Spleen (tissue), 13 donors: ENCODE measurements at places on chromosomes 6 and 20.

GRCh38 chr6:11054722-11055121 is 10.6 kb upstream of the ELOVL2 start:
- no peak for DNase-seq

DNA sequence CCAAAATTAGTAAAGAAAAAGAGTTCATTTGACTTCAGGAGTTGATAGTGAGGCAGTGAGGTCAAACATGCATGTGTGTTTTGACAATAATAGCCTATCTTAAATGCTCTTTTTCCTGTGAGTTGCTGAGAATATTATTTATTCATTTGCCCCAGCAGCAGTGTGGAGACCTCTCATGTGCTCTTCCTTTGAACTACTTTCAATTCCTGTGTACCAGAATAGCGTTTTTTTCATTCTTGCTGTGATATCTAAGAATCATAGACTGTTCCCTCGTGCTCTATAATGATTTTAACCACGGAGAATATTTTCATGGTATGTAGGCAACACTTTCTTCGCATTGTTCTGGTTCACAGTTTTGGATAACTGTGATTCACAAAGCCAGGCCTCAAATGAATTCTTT is 5.2 kb downstream of the CDYL start:
- DNase-seq = no peak

DNA sequence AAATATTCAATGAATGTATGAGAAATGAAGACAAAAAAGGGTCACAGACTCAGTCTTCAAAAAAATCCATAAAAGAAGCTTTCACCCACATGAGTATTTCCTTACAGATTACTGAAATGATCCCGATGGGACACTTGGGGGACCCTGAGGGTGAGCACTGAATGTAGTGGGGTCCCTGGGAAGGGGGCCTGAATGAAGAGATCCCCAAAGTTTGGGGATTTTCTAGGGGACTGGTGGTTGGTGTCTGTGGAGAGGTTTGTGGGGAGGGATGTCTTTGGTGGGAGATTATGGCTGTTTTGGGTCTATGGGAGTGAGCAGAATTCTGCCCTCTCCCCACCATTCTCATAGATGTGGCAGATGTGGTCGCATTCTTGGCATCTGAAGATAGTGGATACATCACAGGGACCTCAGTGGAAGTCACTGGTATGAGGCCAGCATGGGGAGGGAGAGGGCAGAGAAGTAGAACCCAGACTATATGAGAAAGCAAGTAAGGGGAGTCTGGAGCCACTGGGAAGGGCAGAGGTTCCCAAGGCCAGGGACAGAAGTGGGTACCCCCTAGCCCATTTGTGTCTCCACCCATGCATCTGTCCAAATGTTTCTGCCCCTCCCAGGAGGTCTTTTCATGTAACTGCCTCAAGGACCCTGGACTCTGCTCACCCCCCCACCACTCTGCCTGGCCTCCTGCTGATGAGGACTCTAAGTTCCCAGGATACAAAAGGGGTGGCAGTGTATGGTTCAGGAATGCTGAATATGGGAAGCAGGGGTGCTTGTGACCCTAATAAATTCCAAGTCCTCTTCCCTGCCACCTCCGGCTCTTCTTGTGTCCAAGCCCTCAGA is 1.8 kb downstream of the HSD17B8 start:
- DNase-seq = no peak

DNA sequence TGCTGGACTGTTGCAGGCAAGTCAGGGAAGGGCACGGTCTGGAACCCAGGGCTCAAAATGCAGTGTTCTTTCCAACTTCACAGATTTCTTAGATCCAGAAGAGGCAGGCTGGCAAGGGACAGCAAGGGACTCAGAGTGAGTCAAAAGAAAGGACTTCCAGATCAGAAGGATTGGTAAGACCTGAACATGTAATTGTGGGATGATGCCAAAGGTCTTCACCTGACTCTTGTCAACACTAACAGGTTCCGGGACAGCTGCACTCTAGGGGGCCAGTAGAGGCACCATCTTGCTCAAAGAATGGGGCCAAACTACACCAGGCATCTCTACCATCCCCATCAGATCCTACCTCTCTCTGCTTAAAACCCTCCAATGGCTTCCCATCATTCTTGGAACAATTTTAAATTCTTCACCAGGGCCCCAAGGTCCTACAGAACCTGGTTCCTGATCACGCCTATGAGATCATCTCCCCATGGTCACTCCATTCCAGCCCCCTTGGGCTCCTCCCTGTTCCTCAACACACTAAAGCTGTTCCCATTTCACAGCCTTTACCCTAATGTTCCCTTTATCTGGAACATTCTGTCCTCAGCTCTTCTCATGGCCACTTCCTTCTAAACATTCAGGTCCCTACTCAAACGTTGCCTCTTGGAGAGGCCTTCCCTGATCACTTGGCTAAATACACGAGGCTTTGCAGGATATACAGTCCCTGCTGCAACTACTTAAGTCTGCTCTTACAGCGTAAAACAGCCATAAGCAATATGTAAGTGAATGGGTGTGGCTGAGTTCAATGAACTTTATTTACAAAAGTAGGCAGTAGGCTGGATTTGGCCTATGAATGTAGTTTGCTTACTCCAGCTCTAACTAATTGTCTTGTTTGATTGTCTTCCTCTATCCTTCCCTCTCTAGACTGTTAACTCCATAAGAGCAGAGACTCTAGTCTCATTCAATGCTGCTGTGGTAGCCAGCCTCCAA is 29.6 kb upstream of the TTPAL start:
- no peak for DNase-seq

GRCh38 chr6:14860774-14861173 is 385.1 kb upstream of the JARID2 start:
- no peak for DNase-seq

- no peak for DNase-seq
These were observed 294.7 kb downstream of the FRK start for GRCh38 chr6:115765966-115766365.

GRCh38 chr6:731924-732323 is 39.0 kb upstream of the EXOC2 start:
- no peak for DNase-seq

DNA sequence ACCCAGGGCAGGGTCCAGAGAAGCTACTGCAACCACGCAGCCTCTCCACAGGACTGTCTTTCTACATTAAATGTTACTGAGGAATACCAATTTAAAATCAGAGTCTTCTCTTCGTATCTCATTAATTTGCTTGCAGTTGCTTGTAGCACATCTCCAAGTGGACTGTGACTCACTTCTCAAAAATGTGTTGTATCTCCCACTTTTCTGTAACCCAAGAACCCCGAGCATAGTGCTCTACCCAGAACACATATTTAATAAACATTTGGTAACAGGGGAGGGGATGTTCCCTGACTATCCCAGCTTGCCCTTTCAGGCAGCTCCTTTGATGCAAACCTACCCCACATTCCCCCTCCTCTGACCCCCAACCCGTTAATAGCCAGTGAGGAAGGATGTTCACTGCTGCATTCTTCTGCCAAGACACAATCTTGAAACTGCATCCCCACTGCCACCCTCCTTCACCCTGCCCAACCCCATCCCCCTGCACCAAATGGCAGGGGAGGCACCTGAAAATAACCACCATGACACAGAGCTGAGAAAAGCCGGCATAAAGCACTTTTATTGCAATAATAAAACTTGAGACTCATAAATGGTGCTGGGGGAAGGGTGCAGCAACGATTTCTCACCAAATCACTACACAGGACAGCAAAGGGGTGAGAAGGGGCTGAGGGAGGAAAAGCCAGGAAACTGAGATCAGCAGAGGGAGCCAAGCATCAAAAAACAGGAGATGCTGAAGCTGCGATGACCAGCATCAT is 24.2 kb downstream of the FKBP1A start:
- no peak for DNase-seq

DNA sequence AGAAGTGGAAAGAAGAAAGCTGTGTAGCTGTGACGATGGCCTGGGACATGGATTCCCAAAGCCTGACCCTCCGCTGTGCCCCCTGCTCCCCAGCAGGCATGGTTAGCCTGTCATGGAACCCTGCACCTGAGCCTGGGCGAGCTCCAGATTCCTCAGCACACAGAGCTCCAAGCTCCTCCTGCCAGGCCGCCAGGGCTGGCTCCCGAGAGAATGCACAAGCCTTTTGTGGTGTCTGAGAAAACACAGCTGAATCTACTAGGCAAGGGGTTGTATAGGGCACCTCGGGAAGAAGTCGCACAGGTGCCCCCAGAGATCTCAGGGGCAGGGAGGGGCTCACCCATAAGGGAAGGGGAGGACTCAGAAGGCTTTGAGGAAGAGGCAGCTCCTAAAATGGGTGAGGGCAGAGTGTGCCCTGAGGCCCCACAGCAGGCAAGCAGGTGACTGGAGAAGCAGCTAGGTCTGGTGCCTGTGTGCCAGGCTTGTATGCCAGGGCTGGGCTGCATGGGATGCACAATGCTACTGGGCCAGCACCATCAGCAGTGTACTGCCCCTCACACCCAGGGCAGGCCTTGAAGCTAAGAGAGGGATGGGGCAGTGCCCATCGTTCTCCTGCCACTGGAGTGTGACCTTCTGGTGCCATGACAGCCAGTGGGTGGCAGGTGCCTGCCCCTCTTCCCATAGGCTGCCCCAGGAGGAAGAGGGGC is 64.3 kb upstream of the CD93 start:
- no peak for DNase-seq

GRCh38 chr6:95095855-95096254 is 481.5 kb upstream of the MANEA start:
- no peak for DNase-seq

DNA sequence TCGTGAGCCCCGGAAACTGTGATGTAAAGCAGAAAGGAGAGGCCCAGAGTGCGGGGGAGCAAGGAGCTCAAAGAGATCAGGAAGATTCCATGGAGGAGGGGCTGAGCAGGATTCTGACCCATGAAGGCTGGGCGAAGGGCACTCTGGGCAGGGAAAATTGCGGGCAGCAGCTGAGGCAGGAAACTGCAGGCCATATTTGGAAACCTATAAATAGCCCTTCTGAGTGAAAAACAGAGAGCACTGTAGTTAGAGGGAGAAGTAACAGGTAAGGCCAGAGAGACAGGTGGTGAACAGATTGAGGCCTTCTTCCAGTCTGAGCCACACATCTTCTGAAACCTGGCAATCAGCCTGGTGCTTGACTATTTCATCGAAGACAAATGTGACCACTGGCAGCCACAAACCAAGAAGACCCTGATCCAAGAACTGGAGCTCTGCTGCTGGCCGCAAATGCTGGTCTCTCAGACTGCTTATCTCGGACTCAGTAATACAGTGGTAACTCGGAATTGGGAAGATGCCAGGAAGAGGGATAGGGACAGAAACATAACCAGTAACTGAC is 14.1 kb upstream of the BEND3 start:
- no peak for DNase-seq

- DNase-seq = no peak
These were observed 5.3 kb downstream of the DCBLD1 start for GRCh38 chr6:117487821-117488220.

DNA sequence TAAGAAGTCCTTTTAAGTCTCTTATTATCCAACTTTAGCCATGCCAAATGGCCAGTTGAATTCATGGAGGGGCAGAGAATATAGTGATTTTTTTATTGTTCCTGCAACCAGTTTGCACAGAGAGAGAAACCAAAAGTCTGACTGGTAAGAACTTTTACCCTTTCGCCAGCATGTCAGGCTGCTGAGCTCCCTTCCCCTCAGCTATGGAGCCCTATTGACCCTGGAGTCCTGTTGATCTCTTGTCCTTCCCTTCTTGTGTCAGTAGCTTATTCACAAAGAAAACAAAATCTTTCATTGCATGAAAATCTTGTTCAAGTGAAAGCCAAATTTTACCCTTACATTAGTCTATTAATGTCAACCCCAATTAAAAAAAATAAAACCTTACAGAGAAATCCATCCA is 1.5 kb upstream of the SLC22A1 start:
- no peak for DNase-seq

- no peak for DNase-seq
These were observed 57.4 kb downstream of the ARHGAP40 start for GRCh38 chr20:38658879-38659596.

- no peak for DNase-seq
These were observed 672.1 kb downstream of the MAFB start for GRCh38 chr20:40016890-40017289.

DNA sequence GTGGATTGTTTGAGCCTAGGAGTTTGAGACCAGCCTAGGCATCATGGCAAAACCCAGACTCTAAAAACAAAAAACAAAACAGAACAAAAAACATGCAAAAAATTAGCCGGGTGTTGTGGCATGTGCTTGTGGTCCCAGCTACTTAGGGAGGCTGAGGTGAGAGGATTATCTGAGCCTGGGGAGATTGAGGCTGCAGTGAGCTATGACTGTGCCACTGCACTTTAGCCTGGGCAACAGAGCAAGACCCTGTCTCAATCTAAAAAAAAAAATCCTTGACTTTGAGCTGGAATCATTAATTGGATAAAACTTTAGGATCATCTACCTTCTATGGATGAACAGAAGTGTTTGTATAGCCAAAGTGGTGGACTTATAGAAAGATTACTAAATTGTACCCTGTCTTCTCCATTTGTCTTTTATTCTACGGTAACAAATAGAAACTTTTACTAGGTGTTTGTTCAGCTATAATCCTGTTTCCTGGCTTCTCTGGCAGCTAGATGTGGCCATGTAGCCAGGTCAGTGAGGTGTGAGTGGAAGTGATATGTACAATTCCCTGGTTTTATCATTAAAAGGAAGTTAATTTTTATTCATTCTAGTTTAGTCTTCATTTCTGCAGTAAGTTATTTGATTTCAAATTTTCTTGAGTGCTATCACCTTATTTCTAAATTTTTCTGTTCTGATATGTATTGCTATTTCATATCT is 108.3 kb upstream of the RNF24 start:
- no peak for DNase-seq

GRCh38 chr20:48839154-48839917 is 11.5 kb upstream of the PREX1 start:
- DNase-seq = no peak

- peak; percentile 88 for DNase-seq
These were observed 29.0 kb downstream of the SLC12A5 start for GRCh38 chr20:46057856-46058598.

GRCh38 chr20:45343532-45344167 is 4.6 kb downstream of the SDC4 start:
- no peak for DNase-seq

- no peak for DNase-seq
These were observed 587 bp upstream of the BTN3A1 start for GRCh38 chr6:26401389-26401986.

DNA sequence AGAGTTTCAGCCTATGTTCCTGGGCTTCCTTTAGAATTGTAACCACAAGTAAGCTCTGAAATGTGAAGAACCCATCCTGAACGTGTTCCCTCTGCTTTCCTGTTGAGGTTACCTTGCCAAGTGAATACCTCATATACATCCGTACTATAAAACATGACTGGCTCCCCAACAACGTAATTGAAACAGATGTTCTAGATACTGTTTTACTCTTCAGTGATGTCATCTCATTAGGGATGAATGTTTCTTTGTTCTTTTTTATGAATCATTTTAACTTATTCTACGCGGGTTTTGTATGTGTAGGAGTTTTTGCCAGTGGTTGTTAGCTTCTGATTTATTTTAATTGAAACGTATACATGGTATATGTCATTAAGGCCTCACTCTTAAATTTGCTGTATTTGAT is 166.8 kb downstream of the SAMD5 start:
- DNase-seq = no peak

GRCh38 chr6:139909992-139910391 is 535.5 kb upstream of the CITED2 start:
- DNase-seq = no peak
